ENCODE measurements at places on chromosomes 6 and 20. TPM values are rescaled to one million over a fixed set of nuclear protein-coding genes. Genes with fewer than 3 reads are reported as not detected.

APOM gene
- total RNA-seq: 0.91 TPM

EFCAB8 gene
- not detected for total RNA-seq

AKAP12 gene
- total RNA-seq: 51.3 TPM

MEP1A gene
- total RNA-seq: 0.09 TPM

TUBB2B gene
- total RNA-seq: 1,395 TPM

PTCRA gene
- total RNA-seq: not detected

CD93 gene
- 15.9 TPM for total RNA-seq

NINL gene
- 26.9 TPM for total RNA-seq

TSHZ2 gene
- total RNA-seq: 7.1 TPM

BPIFB1 gene
- 0.45 TPM for total RNA-seq

PPP1R3G gene
- total RNA-seq: 1.00 TPM

GJA1 gene
- total RNA-seq: 82.9 TPM

CHD6 gene
- total RNA-seq: 92.9 TPM

RFX6 gene
- total RNA-seq: not detected

DACT2 gene
- 1.1 TPM for total RNA-seq

SLC17A2 gene
- not detected for total RNA-seq

HUS1B gene
- total RNA-seq: 3.8 TPM

ACTL10 gene
- total RNA-seq: 0.64 TPM

SNTA1 gene
- 7.8 TPM for total RNA-seq

SPAG4 gene
- 0.64 TPM for total RNA-seq

TAF4 gene
- 18.1 TPM for total RNA-seq

TAAR1 gene
- total RNA-seq: not detected

SLC17A1 gene
- total RNA-seq: not detected

MYB gene
- 9.0 TPM for total RNA-seq

PKIG gene
- 19.7 TPM for total RNA-seq

SYNDIG1 gene
- total RNA-seq: 12.4 TPM

E2F3 gene
- 13.3 TPM for total RNA-seq

FAM162B gene
- total RNA-seq: 1.4 TPM

IRAK1BP1 gene
- total RNA-seq: 40.5 TPM

PLN gene
- 0.45 TPM for total RNA-seq

OPRM1 gene
- total RNA-seq: 15.9 TPM

C20orf202 gene
- total RNA-seq: 0.18 TPM

PI3 gene
- total RNA-seq: not detected

SLC22A2 gene
- total RNA-seq: 0.36 TPM

Data from cerebellum (tissue), 4 donors.